H1 (cell line): ENCODE measurements at places on chromosomes 11 and 22. TPM values are rescaled to one million over a fixed set of nuclear protein-coding genes. Genes with fewer than 3 reads are reported as not detected.

Gene SYT12
- 2.8 and 3.3 TPM in 2 replicates for total RNA-seq

DNA sequence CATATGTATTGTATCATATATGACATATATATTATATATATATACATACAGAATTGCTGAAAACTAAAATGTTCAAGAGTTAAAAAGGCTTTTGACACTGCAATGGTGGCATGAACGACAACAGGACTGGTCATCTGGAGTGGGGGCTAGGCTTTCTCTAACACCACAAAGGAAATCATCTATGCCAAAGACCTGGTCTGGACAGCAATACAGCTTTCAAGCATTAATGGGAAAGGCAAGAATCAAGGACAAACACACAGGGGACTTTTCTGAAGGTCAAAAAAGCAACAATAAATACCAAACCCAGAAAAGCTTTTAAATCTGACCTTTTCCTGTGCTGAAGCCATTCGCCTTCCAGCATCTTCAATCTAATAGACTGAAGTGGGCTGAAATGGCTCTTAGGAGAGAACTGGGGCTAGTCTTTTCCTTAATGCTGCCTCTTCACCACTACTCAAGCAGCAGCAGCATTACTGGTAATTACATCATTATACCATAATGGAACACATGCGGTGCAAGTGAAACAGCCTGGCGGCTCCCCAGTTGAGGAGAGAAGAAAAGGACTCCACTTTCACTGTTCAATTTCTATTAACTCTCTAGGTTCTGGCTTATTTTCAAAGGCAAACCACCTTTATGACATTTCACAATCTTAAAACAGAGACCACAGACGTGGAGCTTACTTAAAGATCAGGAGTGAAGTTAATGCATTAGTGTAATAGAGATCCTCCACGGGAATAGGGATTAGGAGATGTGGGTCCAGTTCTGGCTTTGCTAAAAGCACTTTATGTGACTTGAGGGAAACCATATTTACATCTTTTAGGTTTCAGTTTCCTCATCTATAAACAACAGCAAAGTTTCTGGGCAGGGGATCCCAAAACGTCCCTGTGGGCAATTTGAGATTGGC lies 63.0 kb downstream of the GAB2 start:
- no peaks in the 10 kb centered on the region for H3K36me3 ChIP-seq
- no peak overlapping the region for H3K27ac ChIP-seq
- H3K4me1 ChIP-seq: peaks cover 7% of the 10 kb centered on the region
- DNase-seq: no peak

DNA sequence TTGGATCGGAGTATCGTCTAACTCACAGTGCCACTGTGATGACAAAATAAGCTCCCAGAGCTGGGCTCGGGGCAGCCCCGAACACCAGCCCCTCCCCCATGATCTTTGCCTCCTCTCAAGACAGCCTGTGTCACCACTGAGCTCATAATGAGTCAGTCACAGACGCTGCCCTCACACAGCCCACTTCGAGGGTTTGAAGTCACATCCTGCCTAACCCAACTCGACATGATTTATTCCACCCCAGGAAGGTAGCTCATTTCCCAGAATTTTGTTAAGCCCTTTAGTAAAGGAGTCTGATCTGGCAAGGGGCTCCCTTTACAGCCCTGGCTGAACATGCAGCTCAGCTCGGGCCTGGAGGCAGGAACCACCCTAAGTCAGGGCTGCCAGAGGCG lies 22.8 kb downstream of the MYH9 start:
- H3K4me1 ChIP-seq: peaks cover 71% of the 10 kb centered on the region
- no peaks in the 10 kb centered on the region for H3K27me3 ChIP-seq
- no peak for DNase-seq
- H3K27ac ChIP-seq: 0 out of 2 replicates have a peak overlapping the region, but pooled peaks have one; percentile 21
- H3K4me3 ChIP-seq: no peak overlapping the region

DNA sequence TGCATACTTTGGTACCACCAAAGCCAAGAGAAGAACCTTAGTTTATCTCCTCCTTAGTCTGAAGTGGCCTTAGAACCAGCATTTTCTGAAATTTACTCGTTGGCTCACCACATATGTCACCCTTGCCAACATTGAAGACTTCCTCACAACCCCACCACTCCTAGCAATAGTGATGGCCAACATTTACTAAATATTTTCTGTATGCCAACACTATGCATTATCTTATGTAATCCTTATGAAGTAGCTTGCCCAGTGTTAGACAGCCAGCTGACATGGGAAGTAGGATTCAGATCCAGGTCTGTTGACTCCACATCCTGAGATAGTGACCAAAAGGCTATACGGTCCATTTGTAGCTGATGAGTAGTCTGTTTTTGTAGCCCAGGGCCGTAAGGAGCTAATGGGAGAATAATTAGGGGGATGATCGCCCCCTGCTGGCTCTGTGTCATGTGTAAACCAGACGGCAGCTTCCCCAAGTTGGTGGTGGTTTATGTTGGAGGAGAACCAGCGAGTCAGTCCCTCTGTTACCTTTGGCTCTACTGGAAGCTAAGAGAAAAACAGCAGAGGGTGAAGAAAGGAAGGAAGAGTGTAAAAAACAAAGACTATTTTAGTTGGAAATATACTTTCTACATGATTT lies 120.5 kb upstream of the RASSF10 start:
- H3K27ac ChIP-seq: no peak overlapping the region
- H3K4me3 ChIP-seq: no peak overlapping the region
- peaks cover 7% of the 10 kb centered on the region for H3K4me1 ChIP-seq
- DNase-seq: peak; percentile 65

DNA sequence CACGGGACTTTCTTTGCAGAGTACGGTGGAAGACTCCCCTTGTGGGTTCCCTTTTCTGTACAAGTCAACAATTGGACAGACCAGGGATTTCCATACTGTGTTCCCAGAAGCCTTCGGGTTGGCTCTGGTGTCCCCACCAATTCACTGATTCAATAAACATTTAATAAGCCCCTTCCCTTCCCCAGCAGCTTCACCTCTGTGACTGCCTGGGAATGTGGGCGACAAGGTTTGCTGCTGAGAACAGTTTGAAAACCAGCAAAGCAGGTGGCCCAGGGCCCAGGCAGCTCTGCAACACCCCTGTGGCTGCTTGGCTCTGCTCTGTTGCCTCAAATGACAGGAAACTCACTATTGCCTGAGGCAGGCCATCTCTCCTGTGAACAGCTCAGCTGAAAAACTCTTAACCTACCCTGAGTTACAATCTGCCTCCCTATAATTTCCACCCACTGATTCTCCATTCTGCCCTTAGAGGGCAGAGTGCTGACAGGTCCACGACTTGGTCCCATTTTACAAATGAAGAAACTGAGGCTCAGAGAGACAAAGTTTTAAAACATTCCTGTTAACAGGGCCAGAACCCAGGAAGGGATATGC lies 10.4 kb downstream of the ADORA2A start:
- H3K27me3 ChIP-seq: no peaks in the 10 kb centered on the region
- H3K36me3 ChIP-seq: no peaks in the 10 kb centered on the region
- no peaks in the 10 kb centered on the region for H3K4me1 ChIP-seq
- DNase-seq: no peak
- no peak overlapping the region for H3K4me3 ChIP-seq

GRCh38 chr11:120391854-120392253 lies 55.6 kb downstream of the ARHGEF12 start:
- no peaks in the 10 kb centered on the region for H3K36me3 ChIP-seq
- DNase-seq: no peak
- H3K27ac ChIP-seq: no peak overlapping the region
- no peaks in the 10 kb centered on the region for H3K27me3 ChIP-seq

- peaks cover 9% of the 10 kb centered on the region; the same call in 1 of the 2 replicates for H3K36me3 ChIP-seq
- no peak overlapping the region for H3K4me3 ChIP-seq
- H3K27ac ChIP-seq: no peak overlapping the region
- peak; percentile 43 for DNase-seq
- no peaks in the 10 kb centered on the region for H3K27me3 ChIP-seq
Observed at GRCh38 chr11:528815-529727, 6.3 kb downstream of the HRAS start.

Gene ACR
- total RNA-seq: 0.56 TPM in 1 of 2 replicates, not detected in the other

DNA sequence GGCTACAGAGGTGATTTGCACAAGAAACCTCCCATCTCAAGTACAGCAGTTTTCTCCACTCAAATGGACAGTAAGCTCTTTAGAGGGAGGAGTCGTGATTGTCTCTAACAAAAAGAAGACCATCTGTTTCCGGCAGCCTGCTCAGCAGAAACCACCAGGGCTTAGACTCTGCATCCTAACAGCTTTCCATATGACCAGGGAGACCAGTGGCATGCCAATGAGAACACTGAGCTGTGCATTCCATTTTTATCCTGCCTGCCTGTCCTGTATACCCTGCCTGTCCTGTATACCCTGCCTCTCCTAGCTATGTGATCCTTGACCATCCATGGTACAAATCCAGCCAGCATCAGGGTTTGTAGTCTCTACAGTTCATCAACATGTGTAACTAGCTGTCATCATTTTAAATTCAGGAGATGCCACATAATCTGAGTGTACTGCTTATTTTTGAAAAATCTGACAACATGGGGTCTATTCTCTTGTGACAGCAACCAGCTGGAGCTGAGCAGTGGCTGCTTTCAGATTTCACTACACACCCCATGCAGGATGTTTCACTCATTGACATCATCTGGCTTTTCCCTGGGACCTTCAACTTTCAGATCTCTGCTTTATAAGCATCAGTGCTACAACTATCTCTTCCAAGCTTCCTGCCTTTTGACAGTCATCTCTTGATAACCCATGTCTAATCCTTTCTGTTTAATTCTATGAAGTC lies 50.5 kb upstream of the POU2AF2 start:
- no peaks in the 10 kb centered on the region for H3K4me1 ChIP-seq
- DNase-seq: no peak
- H3K36me3 ChIP-seq: no peaks in the 10 kb centered on the region
- H3K27ac ChIP-seq: no peak overlapping the region
- no peaks in the 10 kb centered on the region for H3K27me3 ChIP-seq

GRCh38 chr11:17799147-17799546 lies 64.6 kb downstream of the KCNC1 start:
- no peak for DNase-seq
- H3K4me3 ChIP-seq: no peak overlapping the region
- H3K27ac ChIP-seq: no peak overlapping the region

Gene GLYAT
- not detected in 2 replicates for total RNA-seq

DNA sequence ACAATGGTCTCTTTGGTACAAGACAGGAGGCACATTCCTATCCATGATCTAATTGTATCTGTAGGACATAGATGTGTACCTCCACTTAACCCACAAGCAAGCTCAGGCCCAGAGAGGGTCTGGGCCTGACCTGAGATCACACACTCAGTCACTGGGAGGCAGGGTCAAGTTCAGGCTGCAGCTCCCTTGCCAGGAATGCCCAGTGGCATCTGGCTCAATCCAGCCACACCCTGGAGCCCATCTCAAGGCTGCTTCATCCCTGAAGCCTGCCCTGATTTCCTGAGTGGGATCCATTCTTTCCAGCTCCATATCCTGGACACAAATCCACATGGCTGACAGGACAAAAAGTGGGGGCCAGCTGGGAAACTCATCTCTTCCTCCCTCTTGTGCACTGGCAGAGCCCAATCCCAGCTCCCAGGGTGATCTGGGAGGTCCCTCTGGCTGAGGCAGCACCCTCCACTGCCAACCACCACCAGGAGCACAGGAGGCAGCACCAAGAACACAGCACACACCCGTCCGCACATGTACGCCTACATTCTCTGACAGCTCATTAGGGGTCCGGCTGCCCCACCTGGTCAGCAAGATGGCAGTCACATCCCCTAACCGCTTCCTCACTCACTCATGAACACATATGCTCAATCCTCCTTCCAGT lies 39.2 kb upstream of the KLHL35 start:
- H3K4me3 ChIP-seq: no peak overlapping the region
- no peak overlapping the region for H3K27ac ChIP-seq
- H3K36me3 ChIP-seq: no peaks in the 10 kb centered on the region
- no peaks in the 10 kb centered on the region for H3K27me3 ChIP-seq

Gene SLC22A12
- total RNA-seq: not detected in 2 replicates

Gene PPP6R2
- total RNA-seq: 32.2 and 32.3 TPM in 2 replicates

Gene SYCE3
- total RNA-seq: not detected in 2 replicates

Gene OR51B5
- total RNA-seq: not detected in 2 replicates

DNA sequence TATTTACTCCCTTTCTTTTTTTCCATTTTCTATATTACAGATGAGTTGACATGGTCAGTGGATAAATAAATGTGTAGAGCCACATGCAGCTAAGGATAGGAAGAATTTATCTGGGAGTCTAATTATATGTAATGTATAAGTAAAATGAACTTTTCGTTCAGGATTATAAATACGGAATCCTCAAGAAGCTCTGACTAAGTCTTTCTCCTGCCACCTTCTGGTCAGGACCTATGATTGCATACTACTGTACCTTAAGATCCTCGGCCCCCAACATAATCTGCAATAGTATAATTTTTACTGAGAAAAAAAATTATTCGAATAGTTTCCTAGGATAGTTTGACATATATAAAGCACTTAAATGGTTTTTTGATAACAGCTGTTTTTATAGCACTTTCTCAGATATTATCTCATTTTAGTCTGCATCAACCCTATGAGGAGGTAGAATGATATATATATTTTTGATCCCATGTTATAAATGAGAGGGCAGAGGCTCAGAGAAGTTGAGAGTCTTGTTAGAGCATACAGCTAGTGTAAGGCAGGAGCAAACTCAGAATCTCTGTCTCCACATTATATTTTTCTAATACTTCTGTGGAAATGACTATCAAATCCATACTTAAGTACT lies 36.1 kb downstream of the CCDC90B start:
- H3K27ac ChIP-seq: no peak overlapping the region
- no peaks in the 10 kb centered on the region for H3K4me1 ChIP-seq
- no peaks in the 10 kb centered on the region for H3K27me3 ChIP-seq
- no peaks in the 10 kb centered on the region for H3K36me3 ChIP-seq

DNA sequence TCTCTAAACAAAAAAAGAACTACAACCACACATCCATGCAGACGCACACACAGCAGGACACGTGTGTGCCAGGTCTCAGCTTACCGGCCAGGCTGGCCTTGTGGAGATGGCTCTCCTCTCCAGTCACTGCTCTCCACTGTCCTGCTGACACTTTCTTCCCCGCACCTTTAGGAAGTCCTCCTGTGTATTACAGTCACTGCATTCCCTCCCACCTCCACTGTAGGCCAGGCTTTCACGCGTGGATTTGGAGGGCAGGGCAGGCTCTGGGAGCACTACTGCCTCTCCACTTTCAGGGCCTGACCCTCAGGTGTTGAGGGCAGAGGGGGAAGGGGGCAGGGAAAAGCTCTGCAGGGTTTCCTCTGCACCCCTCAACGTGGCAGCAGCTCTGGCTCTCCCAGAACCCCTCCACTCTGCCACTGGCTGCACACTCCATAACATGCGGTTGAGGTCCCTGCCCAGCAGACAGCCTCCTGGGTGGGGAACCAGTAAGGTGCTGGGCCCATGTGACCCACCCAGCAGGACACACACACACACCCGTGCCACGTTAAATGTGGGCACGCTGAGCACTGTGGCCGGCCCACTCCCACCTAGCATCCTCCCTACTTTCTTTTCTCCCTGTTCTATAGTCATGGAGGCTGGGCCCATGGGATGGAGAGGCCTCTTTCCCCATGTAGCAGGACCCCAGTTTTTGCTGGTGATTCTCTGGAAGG lies 107.0 kb upstream of the PITPNB start:
- H3K4me1 ChIP-seq: no peaks in the 10 kb centered on the region
- no peak for DNase-seq
- no peak overlapping the region for H3K27ac ChIP-seq
- H3K27me3 ChIP-seq: no peaks in the 10 kb centered on the region

Gene TSGA10IP
- total RNA-seq: 1.3 and 1.9 TPM in 2 replicates

GRCh38 chr11:67105964-67106363 lies 13.1 kb upstream of the KDM2A start:
- H3K27me3 ChIP-seq: no peaks in the 10 kb centered on the region
- H3K36me3 ChIP-seq: no peaks in the 10 kb centered on the region

Gene POU2AF2
- not detected in 2 replicates for total RNA-seq

Gene PATE2
- total RNA-seq: not detected in 2 replicates

- H3K4me3 ChIP-seq: peak overlapping the region; percentile 57
- peaks cover 38% of the 10 kb centered on the region for H3K27me3 ChIP-seq
- peaks cover 28% of the 10 kb centered on the region for H3K4me1 ChIP-seq
- H3K36me3 ChIP-seq: no peaks in the 10 kb centered on the region
Observed at GRCh38 chr22:45881524-45881875, 95.5 kb downstream of the WNT7B start.
